ENCODE measurements at places on chromosomes 7 and 10.

DNA sequence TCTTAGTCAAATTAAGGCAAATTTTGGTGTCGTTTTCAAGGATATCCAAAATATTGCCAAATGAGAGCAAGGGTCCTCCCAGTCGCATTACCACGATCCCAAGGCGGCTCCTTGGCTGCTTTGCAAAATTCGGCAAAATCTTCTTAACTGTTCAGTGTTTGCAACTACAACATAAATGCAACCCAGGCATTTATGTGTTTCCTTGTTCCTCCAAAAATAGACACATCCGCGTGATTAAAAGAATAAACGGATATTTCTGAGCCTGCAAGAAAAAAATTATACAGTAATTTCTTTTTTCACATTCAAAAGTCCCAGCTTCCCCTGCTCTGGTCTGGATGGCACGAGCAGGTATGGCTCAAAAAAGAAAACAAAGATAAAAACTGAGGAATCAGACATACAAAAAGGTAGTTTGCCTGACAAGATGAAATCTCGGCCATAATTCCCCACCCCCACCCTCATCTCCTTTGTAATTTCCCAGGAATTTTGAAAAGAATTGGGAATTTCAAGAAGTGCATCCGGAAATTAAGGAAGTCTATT lies 6.0 kb downstream of the SKIDA1 start:
- no peak for DNase-seq

DNA sequence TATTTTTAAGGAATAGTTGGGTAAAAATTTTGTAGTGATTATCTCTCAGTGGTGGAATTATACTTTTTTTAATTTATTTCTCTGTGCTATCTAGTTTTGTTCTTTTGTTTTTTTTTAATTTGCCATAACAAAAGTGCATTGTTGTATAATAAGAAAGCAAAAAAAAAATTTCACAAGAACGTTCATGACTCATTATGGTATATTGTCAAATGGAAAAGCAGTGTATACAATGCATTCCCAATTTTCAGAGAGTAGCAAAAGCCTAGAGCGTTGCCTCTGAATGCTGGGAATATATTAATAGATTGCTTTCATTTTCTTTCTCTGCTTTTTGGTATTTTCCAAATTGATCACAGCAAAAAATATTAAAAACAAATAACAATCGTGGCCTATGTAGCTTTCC lies 46.3 kb upstream of the GPAM start:
- DNase-seq, result no peak

GRCh38 chr10:120794390-120794789 lies 56.8 kb upstream of the WDR11 start:
- DNase-seq, result no peak

- no peak for DNase-seq
These were observed 145.2 kb downstream of the GRM3 start for GRCh38 chr7:86788948-86789347.

DNA sequence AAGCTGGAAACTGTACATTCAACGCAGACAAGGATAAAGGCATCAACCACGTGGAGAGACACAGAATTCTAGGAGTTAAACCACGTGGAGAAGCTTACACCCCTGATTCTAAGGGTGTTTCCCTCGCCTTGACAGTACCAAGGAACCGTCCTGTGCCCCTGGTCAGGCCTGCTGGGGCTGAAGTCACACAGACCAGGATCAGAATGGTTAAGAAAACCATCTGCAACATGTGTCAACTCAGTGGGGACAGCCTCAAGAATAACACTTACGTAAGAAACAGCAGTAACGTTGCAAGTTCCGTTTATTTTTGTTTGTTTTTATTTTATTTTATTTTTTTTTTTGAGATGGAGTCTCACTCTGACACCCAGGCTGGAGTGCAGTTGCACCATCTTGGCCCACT lies 55.6 kb downstream of the CHST15 start:
- no peak for DNase-seq

- no peak for DNase-seq
These were observed 45.3 kb downstream of the ABI1 start for GRCh38 chr10:26815500-26815899.

- no peak for DNase-seq
These were observed 280.8 kb downstream of the TNS3 start for GRCh38 chr7:47301105-47301477.

- no peak for DNase-seq
These were observed 59.0 kb downstream of the GNA12 start for GRCh38 chr7:2785071-2785500.

- DNase-seq, result no peak
These were observed 63.9 kb downstream of the VOPP1 start for GRCh38 chr7:55508221-55509011.

GRCh38 chr10:31242902-31243301 lies 76.1 kb upstream of the ZEB1 start:
- no peak for DNase-seq

GRCh38 chr7:26580064-26580591 lies 284.3 kb downstream of the SKAP2 start:
- DNase-seq, result no peak

DNA sequence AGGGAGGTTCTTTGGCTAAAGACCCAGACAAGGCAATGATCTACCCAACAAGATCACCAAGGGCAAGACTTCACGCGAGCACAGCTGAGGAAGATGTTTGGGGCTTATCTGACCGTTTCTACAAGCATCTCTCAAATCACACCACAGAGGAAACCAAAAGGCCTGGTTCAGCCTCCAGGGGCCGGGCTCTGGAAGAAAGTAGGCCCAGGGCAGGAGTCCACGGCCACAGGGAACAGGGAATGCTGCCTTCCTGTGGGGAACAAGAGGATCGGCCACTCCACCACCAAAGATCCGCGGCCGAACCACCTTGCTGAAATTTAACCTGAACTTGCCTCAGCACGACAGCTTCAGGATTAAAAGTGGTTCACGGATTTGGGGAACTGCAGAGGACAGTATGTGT lies 332.5 kb downstream of the PTPRN2 start:
- DNase-seq, result no peak

DNA sequence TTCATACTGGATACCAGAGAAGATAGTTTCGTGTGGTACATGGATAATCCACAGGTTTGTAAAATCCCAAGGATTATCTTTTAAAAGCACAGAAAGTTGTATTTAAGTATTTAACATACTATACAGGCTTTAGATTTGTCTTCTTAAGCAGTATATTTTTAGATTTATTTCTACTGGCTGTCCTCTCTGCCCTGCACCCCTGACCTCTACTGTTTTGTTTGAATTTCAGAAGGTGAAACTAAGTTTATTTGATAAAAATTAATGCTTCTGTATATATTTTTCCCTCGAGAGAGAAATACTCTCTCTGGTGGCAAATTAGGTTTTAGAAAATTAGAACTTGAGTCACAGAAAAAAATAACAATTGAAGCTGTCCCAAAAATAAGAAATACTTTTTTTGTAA lies 18.8 kb downstream of the PLEKHA1 start:
- no peak for DNase-seq

- no peak for DNase-seq
These were observed 6.1 kb upstream of the PILRA start for GRCh38 chr7:100367251-100367620.

GRCh38 chr10:18610517-18610916 lies 40.9 kb downstream of the NSUN6 start:
- no peak for DNase-seq

DNA sequence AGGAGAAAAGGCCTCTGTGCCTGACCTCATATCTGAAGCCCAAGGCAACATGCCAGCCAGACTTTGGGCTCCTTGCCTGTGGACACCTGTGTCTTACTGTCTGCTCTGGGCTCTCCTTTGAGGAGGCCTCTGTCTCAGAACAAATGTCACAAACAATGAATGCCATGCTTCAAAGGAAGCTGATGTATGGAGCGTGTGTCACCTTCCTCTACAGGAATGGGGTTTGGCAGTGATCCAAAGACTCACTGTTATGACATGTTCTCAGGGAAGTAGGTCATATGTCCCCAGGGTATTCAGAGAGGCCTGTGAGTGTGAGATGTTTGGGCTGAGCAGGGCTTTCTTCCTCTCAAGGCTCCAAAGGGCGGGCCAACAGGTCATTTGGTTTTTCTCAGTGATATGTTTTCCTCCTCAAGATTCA lies 38.4 kb downstream of the PTPRE start:
- no peak for DNase-seq

GRCh38 chr10:30559180-30559579 lies 70.4 kb downstream of the LYZL2 start:
- DNase-seq, result no peak

DNA sequence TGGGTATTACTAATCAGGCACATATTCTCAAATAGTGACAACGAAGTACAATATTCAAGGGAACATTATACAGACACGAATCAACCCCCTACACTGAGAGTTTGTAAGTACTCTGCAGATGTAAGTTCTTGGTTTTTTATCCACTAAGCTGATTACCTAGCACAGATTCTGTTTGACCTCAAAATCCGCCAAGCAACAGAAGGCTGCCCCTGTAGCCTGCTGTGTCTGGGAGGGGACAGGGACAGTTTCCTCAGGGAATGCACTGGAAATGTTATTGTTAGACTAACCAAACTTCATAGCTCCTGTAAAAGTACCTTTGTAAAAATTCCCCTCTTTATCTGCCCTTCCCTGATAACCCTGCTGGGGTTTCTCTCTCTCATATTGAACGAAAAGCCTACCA lies 45.2 kb upstream of the ZRANB1 start:
- DNase-seq, result no peak

- no peak for DNase-seq
These were observed 49.2 kb upstream of the NANOS1 start for GRCh38 chr10:118980135-118980865.

- no peak for DNase-seq
These were observed 377.4 kb downstream of the HTR7 start for GRCh38 chr10:90480466-90480865.

GRCh38 chr10:88508796-88509195 lies 74.3 kb downstream of the RNLS start:
- no peak for DNase-seq

- DNase-seq, result no peak
These were observed 36.3 kb upstream of the DIP2C start for GRCh38 chr10:725786-726185.

DNA sequence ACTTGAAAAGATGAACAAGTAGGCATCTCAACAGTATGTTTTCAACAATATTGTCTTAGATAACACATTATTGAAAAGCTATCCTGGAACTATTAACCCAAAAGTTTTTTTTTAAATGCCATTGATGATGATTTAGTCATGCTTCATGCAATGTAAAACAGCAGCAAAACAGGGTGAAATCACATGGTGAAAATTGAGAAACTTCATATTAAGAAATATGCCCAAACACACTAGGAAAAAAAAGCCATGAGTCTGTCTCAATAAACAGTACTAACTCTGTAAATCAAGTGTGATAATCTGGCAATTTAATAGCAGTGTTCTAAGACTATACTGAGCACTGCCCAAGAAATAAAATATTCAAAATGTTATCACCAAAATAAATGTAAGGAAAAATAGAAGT lies 613.1 kb downstream of the KCNMA1 start:
- DNase-seq, result no peak

- no peak for DNase-seq
These were observed 105.7 kb downstream of the HOXA1 start for GRCh38 chr7:26989897-26990670.

GRCh38 chr10:85168243-85168642 lies 839.9 kb downstream of the CCSER2 start:
- DNase-seq, result no peak

DNA sequence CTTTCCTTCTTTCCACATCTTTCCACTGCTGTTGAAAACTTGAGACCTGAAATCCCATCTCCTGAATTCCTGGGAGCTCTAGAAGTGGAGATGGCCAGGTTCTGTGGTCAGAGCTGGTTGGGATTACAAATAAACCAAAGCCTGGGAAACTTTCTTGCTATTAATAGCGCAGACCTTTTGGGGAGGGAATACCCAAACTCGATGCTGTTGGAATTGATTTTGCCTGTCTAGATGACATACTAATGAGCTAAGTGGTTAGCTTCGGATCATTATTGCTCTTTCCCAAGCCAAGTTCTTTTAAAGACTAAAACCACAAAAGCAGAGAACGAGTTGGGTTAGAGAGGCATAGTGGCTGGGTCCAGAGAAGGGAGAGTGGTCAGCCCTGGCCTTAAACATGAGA lies 76.6 kb downstream of the TCF7L2 start:
- DNase-seq, result no peak

DNA sequence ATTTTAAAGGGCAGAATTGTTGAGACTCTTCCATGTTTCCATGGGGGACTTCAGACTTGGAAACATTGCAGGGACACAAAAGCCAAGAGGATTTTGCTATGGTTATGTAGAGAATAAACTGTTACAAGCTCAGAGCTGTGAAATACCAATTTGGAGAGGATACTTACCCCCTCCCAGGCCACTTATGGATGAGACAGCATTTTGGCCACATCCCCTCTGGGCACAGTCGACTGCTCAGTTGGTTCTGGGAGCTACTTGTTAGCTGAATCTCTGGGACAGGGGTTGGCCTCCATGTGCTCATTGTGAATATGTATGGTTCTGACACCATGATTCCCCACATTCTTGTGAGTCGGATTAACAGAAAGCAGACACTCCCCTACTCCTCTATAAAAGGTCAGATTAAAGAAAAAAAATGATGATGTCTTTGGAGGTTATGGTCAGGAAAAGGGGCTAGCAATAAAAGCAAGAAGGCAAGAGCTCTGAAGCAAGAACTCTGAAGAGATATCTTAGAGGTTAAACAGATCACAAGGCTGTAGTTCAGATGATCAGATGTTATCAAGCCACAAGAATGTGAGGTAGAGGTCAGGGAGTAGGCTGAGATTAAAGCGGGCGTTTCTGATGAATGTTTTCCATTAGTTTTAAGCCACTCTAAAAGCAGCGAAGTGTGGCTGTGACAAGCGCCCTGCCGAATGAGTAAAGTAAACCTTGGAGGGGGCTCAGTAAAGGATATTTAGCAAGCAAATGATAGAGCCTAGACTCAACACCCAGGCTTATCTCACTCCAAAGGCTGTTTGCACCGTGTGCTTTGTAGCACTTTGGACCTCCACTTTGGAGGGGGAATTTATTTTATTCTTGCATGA lies 17.2 kb downstream of the STAMBPL1 start:
- peak; percentile 24 for DNase-seq

- DNase-seq, result no peak
These were observed 349.4 kb downstream of the EXOC4 start for GRCh38 chr7:133602291-133602690.

DNA sequence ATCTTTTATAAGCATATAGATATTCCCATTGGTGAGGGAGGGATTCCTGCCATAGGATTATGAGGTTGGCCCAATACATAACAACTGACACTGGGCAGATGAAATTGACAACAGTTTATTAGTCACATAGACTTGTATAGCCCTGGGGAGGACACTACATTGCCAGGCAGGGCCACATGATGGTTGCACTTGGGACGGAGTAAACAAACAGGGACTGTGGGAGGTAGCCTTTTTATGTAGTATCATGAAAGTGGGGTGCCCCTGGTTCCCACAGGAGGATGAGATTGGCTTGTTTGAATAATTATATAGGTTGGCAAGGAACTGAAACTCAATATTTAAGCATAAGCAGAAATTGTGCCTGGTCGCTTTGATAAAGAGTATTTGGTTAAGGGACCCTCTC lies 23.5 kb downstream of the TRIM24 start:
- no peak for DNase-seq

DNA sequence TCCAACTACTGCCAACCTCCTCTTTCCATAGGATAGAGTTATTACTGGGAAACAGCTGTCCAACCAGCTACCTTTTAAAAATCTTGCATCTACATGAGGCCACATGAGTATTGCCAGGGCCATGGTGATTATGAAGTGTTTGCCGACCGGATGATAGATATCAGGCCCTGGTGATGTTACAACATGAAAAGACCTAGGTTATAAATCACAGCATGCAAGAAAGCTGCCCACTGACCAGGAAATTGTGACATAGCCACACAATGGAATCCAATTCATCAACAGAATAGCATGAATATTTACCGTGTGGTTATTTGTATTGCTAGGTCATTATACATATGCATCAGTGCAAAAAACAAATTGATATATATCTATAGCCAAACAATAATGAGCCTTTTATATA lies 517.0 kb downstream of the INHBA start:
- DNase-seq, result no peak

All from NCI-H187 treated with DMSO at 0.1 percent for 48 hours (cell line).